ENCODE measurements at places on chromosomes 4 and X. TPM values are rescaled to one million over a fixed set of nuclear protein-coding genes. Genes with fewer than 3 reads are reported as not detected.

- H3K27me3 ChIP-seq, result no peaks in the 10 kb centered on the region
- H3K27ac ChIP-seq, result no peak overlapping the region
- H3K4me3 ChIP-seq, result no peak overlapping the region
- DNase-seq, result no peak
- no peaks in the 10 kb centered on the region for H3K36me3 ChIP-seq
These were observed 2347.1 kb downstream of the PCDH7 start for GRCh38 chr4:33067221-33067620.

GRCh38 chrX:54808109-54808604 is 612 bp downstream of the MAGED2 start:
- H3K4me1 ChIP-seq, result peaks cover 18% of the 10 kb centered on the region
- peak overlapping the region; percentile 65 for H3K4me3 ChIP-seq
- H3K27me3 ChIP-seq, result no peaks in the 10 kb centered on the region

DNA sequence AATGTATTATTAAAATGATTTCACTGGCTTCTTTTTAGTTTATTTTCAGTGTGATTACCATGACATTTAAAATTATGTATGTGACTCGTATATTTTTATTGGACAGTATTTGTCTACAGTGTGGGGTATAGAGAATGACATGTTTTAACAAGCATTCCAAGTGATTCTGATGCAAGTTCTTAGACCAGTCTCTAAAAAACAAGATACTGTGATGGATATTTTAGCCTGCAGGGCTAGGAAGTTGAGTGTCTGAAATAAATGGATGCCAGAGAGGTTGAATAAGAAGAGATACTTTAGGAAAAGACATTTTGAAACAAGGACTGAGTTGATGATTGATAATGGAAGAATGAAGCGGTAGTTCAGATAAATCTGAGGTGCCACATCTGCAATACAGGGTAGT is 3.5 kb upstream of the MAD2L1 start:
- no peak overlapping the region for H3K4me3 ChIP-seq
- peaks cover 14% of the 10 kb centered on the region for H3K4me1 ChIP-seq
- H3K36me3 ChIP-seq, result no peaks in the 10 kb centered on the region
- H3K27me3 ChIP-seq, result no peaks in the 10 kb centered on the region
- H3K27ac ChIP-seq, result no peak overlapping the region

GRCh38 chr4:119785963-119786362 is 157.4 kb upstream of the PDE5A start:
- no peaks in the 10 kb centered on the region for H3K36me3 ChIP-seq
- no peak overlapping the region for H3K27ac ChIP-seq
- no peaks in the 10 kb centered on the region for H3K27me3 ChIP-seq
- H3K4me1 ChIP-seq, result no peaks in the 10 kb centered on the region

Gene ANKRD37
- 29.9 TPM for total RNA-seq

Gene VCX3A
- not detected for total RNA-seq

Gene TCP11X1
- total RNA-seq, result not detected

Data from HCT116 (cell line).